Stimulated activated CD8-positive, alpha-beta memory T cell treated with anti-CD3 and anti-CD28 coated beads, Interleukin-7, amount 100 ng/mL, for 1 hour (primary cell): ENCODE measurements at places on chromosomes 2 and 18.

GRCh38 chr18:36179562-36180355, 7.5 kb upstream of the MOCOS start:
- DNase-seq, result no peak

DNA sequence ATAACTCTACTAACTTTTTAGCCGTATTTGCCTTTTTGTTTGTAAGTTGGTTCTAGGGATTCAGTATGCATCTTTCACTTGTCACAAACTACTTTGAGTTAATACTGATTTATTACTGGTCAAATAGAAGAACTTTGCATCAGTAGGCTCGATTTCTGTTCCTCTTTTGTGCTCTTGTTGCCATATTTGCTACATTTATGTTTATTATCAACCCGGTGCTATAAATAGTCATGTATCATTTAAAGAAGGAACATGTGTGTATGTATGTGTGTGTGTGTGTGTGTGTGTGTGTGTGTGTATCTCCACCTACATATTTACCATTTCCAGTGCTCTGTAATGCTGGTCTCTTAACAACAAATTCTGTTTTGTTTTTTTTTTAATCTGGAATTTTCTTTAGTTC, 79.6 kb upstream of the B3GNT7 start:
- DNase-seq, result no peak

GRCh38 chr2:171083451-171083850, 77.2 kb downstream of the TLK1 start:
- no peak for DNase-seq

DNA sequence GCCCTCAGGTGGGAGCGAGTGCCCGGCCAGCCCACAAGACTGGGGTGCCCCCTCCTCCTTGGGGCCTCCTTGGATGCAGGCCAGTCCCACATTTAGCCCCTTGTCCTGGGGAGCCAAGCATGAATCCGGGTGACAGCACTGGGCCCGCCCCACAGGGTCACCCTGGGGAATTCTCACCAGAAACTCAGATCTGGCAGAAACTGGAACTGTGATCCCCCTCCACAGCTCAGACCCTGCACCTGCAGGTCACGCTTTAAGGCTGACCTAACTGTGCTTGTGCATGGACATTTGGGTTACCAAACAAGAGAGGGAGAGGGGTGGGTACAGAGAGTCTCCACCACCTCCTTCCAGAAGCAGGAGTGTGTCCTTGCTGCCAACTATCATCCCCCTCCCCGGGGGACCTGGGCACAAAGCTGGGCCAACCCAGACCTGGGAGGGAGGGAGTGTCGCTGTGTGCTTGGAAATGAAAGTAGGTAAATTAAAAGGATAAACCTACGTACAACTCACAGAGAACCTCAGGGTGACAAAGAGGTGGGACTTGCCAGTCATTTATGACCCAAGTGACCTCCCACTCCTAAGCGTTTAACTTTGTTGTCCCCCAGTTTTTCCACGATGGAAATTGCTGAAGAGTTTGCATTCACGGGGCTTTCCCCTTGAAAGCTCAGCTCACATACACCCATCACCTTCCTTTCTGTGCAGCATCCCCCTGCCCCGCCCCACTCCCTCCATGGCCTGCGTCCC, 9.1 kb downstream of the ITM2C start:
- DNase-seq, result no peak

DNA sequence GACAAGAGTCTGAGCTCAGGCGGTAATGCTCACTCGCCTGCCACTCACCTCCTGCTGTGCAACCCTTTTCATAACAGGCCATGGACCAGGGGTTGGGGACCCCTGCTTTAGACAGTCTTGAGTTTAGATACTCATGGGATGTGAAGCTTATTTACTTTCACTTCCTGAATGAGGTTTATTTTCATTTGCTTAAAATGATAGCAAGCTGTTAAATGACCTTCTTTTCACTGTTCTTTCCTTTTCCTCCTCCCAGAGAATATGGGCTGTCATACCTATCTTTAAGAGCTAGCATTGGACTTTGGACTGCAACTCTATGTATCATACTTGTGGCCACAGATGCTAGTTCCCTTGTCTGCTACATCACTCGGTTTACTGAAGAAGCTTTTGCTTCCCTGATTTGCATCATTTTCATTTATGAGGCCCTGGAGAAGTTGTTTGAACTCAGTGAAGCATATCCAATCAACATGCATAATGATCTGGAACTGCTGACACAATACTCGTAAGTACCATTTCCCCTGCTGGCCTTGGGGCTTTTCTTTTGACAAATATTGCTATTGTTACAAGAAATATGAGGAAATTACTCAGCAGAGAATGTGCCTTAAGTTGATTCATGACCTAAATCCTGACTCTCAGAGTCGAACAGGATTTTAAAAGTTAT, 168.5 kb downstream of the DPP4 start:
- DNase-seq, result no peak
